HuH-7.5 (cell line): ENCODE measurements at places on chromosomes 7 and 10.

DNA sequence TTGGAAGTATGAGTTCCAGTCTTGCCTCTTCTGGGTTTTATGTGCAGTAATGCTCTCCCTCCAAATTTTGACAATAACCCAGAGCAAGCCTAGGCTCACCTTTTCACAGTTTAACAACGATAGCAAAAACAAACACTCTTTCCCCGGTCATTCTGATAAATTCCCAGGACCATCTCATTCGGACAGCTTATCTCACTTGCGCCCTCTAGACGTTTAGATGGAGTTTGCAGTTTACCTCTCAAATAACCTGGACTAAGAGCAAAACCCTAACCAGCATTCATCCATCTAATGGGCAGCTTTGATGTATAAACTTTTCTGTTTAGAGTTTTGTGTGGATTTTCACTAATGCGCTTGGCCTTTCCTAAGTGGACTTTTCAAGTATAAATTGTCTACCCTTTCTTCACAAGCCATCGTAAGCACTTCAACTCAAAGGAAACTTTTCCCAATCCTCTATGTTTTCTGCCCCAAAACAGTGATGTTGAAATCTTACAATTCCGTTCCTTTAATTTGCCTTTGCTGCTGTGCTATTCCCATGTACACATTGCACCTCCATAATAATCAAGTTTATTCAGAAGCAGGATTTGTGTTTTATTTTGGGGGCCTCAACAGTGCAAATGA lies 114.9 kb downstream of the HDAC9 start:
- DNase-seq, result peak; percentile 10

DNA sequence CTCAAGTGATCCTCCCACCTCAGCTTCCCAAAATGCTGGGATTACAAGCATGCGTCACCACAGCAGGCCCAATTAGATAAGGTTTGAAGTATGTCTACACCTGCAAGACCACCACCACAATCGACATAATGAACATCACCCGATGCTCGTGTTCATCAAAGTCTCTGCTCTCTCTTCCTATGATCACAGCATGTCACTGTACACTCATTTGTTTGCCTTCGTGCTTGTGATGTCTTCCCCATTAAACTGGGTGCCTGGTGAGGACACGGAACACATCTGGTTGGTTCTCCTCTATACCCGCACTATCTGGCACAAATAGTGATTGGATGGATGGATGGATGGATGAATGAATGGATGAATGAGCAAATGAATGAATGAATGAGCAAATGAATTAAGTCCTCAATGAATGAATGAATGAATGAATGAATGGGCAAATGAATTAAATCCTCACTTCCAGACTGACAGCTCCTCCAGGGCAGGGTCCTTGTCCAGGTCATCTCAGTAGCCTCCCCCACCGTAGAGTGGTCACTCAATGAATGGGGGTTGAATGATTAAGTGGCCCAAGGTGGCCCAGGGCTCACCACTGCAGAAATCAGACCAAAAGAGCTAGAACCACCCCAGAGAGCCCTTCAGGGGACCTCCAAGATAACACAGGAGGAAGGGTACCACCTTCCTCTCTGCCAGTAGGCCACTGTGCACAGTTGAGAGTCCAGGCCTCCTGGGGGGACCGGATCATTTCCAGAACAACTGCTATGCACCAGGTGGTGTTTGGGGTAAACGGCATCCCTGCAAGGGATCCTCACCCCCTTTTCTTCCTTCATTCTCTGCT lies 101.9 kb upstream of the TNRC18 start:
- DNase-seq, result no peak

GRCh38 chr7:3349126-3349525 lies 48.1 kb downstream of the SDK1 start:
- DNase-seq, result no peak

GRCh38 chr10:105041956-105042355 lies 400.9 kb downstream of the SORCS3 start:
- DNase-seq, result no peak

GRCh38 chr7:96836456-96836855 lies 126.8 kb upstream of the SEM1 start:
- no peak for DNase-seq

DNA sequence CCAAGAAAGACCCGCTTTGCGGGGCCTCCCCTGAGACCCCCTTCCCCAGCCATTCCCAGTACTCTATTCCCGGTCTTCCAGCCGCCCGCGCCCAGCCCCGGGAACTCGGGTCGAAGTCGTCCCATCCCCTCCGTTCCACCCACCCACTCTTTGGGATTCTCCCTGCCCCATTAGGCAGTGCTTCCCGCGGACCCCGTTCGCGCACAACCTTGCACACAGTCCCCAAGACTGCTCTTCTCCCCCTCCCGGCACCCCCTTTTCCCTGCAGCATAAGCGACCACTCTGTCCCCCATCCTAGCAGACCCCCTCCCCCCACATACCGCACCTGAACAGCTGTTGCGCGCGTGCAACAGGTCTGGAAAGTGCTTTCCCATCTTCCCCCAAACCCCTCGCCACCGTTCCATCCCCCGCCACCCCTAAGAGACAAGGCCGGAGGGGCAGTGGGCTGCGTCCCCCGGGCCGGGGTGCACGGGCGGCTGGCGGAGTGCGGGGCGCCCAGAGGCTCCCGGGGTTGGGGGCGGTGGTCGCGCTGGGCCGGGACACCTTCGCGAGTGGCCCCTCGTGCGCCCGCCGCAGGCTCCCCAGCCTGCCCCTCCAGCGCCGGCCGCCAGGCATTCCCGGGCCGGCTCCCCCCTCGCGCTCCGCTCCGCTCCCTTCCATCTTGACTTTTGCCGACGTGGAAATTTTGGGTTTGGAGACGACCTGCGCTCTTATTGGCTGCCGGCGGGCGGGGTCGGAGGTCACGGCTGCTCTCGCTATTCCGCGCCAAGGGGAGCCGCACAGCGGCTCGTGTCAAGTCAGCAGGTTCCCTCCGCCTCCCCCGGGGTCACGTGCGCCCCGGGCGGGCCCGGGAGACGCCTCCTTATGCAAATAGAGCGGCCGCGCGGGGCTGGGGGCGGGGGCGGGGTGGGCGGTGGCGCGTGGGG lies 201.2 kb upstream of the NFE2L3 start:
- DNase-seq, result peak; percentile 83

- no peak for DNase-seq
Observed at GRCh38 chr10:22978287-22978686, 50.4 kb downstream of the ARMC3 start.

GRCh38 chr10:75399461-75400162 lies 2.0 kb downstream of the ZNF503 start:
- DNase-seq, result peak; percentile 71
